ENCODE measurements at places on chromosomes 2 and 18.

- DNase-seq = no peak
These were observed 58.7 kb downstream of the C18orf54 start for GRCh38 chr18:54416436-54416835.

- no peak for DNase-seq
These were observed 45.8 kb downstream of the TCF7L1 start for GRCh38 chr2:85178980-85179411.

- no peak for DNase-seq
These were observed 404.1 kb downstream of the ZEB2 start for GRCh38 chr2:144115739-144116291.

- no peak for DNase-seq
These were observed 25.5 kb downstream of the TTR start for GRCh38 chr18:31617031-31617717.

- no peak for DNase-seq
These were observed 149.7 kb upstream of the CAPN13 start for GRCh38 chr2:30956995-30957394.

DNA sequence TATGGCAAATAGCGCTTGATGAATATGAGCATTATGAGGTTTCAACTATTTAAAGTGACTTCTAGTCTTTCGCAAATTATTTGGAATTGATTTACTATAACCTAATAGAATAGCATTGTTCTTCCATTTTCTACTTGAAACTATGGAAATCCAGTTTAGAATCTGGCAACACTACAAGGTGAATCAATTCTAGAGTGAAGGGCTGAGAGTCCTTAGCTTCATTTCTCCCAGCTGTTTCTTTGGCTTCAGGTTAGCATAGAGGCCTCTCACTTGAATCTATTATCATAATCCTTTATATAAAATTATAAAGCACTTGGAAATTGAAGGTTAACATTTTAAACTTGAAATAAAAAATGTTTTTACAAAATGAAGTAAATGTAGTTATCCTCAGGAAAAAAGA is 318.8 kb downstream of the CCDC85A start:
- DNase-seq = no peak

- no peak for DNase-seq
These were observed 353 bp upstream of the NUP35 start for GRCh38 chr2:183123959-183124221.

DNA sequence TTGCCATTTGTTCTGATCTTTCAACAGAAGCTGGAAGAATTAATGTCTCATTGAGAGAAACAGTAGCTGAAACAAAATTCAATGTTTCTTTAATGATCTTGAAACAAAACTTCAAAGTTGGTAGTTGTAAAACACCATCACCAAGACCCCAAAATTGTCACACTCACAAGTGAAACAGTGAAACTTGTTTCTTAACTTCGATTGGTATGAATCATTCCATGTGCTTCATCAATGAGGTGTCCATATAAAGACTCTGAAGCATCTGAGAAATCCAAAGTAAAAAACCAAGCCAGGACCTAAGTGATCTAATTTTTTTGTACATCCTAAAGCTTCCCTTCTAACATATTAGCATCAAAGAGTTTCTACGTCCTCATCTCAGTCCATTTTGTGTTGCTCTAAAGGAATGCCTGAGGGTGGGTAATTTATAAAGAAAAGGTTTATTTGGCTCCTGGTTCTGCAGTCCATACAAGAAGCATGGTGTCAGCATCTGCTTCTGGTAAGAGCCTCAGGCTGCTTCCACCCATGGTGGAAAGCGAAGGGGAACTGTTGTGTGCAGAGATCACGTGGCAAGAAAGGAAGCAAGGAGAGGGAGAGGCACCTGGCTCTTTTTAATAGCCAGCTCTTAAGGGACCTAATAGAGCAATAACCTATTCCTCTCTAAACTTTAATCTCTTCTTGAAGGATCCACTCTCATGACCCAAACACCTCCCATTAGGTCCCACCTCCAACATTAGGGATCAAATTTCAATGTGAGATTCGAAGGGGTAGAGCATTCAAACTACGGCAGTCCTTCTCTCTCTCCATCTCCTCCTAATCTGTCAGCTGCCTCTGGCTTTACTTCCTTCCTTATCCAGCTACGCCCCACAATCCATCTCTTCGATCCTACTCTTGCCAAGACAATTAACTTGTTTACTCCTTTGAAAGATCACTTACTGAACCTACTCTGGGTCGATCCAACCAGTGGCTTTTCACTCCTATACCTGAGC is 20.7 kb upstream of the TLK1 start:
- DNase-seq = no peak

- DNase-seq = no peak
These were observed 134.3 kb upstream of the AQP4 start for GRCh38 chr18:26999797-27000196.
